ENCODE measurements at places on chromosomes 16 and 17.

- DNase-seq = no peak
These were observed 137.4 kb upstream of the TNRC6C start for GRCh38 chr17:77821114-77821513.

DNA sequence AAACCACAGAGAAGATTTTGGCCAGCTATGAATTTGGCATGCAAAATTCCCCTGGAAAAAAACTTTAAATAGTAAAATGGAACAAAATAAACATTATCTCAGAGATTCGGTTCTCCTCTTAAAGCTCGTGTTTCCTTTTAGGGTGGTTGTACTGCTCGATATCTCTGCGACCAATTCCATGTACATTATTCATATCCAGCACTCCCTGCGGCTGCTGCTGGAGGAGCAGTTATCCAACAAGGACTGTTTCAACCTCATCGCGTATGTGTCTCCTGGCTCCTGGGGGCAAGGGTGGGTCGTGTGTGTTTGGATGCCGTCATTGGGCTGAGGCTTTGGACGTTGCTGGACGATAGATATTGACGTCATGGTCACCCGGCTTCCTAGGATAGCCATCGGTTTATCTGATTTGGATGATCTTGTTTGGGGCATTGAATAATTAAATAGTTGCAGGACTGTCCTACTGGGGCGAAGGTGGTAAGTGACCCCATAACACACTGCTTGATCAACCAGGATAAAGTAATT lies 33.8 kb downstream of the VWA3A start:
- no peak for DNase-seq

DNA sequence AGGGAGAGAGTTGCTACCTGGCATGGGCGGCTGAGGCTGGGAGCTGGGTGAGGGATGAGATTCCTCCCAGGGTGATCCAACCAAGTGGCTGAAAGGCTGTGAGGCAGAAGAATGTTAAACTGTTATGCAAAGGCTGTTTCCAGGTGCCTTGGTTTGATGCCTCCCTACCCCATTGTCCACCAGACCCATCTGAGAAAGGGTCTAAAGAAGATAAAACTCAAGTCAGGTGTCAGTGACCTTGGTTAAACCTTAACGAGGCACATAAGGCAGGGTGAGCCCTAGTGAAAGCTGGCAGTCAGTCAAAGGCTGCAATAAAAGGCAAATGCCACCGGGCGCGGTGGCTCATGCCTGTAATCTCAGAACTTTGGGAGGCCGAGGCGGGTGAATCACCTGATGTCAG lies 23.8 kb downstream of the LDHD start:
- no peak for DNase-seq

DNA sequence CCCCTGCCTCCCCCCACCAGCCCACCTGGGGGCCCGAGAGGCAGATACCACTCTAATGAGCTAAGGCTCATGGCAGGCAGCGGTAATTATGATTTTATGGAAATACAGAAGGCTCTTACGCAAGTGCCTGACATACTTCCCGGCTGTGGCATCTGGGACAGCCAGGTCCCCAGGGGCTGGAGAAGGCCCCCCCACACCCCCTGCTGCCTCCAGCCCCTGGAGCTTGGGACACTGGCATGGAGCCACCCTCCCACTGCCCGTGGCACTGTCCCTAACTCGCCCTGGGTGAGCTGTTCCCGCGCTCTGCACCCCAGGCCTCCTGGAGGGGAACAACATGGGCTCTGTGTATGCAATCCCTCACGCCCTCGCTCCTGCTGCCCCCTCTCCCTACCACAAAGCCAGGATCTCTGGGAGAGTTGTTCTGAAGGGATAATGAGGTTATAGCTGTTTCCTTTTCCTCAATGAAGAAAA lies 5.4 kb upstream of the STAC2 start:
- no peak for DNase-seq

DNA sequence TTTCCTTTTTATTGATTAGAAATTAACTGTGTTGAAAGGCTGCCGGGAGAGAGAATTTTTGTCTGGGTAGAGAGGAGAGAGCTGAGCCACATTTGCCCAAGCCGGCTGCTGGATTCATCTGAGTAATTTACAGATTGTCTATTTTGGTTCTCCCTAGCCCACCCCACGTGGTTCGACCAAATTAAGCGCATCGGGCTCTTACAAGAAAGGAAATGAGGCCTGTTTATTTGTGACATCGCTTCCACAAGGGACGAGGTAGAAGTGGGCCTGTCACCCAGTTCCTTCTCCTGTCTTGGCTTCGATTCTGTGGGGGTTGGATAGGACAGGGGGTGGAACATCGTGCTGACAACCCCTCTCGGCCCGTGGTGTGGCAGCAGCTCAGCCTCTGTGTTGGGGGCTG lies 42.9 kb downstream of the SYT17 start:
- no peak for DNase-seq

DNA sequence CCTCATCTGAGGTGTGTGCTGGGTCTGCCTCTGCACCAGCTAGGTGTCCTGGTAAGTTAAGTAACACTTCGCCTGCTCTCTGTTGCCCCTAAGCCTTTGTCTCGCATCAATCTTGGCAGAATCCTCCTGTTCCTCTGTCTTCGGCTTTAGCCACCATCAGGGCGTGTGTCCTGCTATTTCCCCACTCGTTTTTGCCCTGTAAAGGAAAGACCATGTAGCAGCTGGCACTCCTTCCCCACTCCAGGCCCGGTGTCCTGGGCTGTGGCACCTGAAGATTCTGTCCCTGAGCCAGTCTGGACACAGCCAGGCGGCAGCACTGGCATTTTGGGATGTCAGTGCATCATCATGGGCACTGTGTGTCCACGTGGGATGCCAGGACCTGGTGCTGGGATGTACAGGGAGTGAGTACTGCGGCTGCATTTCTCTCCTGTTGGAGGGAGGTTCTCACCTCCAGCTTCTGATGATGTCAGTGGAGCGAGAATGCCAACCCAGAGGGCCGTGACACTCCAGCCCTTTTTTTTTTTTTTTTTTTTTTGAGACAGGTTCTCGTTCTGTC lies 26.2 kb upstream of the FOXK2 start:
- DNase-seq = peak; percentile 10

DNA sequence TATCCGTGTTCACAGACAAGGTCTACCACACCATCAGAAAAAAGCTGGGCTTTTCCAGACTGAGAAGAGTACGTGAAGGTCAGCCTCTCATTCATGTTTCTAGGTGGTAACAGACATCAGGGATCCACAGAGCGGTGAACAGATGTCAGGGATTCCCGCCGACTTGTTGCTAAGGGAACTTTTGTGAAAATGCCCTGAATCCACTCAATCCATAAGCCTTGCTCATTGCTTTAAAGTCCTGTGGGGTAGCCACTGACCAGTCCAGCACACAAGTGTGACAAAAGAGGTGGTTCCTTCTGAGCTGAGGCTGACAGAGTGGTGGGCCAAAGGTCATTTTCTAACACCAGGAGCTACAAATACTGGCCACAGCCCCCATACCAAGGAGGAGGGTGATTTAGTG lies 5.9 kb downstream of the GAS7 start:
- DNase-seq = no peak

DNA sequence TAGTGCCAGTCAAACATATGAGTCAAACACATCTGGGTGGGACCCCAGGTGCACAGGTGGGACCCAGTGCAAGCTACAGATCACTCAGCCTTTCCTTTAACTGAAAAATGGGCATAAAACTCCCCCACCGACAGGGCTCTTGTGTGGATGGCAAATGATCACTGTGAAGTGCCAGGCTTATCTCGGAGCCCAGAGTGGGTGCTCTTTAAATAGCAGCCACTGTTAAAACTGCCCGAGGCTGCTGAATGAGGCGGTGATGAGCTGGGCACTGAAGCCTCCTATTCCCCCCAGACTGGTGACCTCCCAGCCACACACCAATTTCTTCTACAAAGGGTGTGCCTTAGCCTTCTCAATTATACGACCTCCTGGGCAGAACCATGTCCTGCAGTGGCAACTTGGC lies 433.8 kb downstream of the SLC39A11 start:
- DNase-seq = no peak

GRCh38 chr16:57413733-57414132 lies 9.2 kb downstream of the CCL17 start:
- no peak for DNase-seq

DNA sequence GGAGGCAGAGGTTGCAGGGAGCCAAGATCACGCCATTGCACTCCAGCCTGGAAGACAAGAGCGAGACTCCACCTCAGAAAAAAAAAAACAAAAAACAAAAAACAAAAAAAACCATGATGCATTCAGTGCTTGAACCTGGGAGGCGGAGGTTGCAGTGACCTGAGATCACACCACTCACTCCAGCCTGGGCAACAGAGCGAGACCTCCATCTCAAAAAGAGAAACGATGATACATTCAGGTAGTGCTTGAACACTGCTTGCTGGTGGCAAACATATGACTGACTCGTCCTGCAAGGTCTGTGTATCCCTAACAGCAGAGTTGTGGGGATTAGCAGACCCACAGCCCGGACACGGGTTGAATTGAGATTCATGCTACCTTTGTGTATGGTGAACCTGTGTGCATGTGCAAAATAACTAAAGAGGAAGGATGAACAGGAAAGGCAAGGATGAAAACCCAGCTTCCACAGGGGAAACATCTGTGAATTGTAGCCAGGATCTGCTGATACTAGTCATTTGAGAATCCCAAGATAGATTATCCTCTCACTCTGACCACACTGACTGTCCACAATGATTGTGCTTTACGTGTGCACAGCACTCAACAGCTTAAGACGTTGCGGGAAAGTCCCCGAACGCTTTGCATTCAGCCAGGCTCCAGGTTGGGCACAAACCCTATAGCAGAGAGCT lies 52.4 kb upstream of the MRPS23 start:
- no peak for DNase-seq

GRCh38 chr17:81576621-81577277 lies 24.6 kb upstream of the FAAP100 start:
- peak; percentile 82 for DNase-seq

DNA sequence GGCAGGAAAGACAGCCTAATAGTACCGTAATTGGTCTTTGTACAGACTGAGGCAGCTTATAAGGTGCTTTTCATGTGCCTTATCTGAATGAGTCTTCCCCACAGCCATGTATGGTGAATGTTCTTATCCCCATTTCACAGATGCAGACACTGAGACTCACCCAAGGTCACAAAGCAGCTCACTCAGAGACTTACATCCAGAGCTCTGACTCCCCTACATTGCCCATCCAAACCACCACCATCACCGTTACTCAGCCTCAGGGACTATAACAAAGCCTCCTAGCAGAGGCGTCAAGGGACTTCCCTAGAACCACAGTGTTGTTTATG lies 627 bp upstream of the GPR179 start:
- no peak for DNase-seq

DNA sequence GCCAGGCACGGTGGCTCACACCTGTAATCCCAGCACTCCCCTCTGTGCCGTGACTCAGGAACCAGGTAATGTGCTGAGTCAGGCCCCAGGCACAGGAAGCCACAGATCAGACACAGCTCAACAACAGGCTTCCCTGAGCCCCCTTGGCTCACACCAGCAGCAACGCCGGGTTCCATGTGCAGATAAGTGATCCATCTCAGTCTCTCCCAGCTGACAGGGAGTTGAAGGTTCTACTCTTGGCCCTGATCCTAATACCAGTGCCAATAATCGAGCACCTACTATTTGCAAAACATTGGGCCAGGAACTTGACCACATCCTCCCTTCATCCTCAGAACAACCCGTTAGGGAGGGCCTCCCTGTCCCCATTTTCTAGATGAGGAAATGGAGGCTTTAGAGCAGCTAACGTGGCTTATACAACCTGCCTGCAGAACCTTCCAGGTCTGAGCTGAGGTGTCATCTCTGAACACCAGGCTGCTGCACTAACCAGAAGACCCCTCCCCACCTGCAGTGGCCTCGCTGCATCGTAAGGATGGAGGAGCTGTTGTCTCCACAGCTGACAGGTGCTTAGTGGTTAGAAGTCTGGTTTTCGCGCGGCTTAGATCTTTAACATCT lies 64.8 kb upstream of the AMZ2 start:
- no peak for DNase-seq

GRCh38 chr17:8835106-8835505 lies 32.4 kb downstream of the PIK3R6 start:
- no peak for DNase-seq

GRCh38 chr17:58097384-58098088 lies 14.3 kb downstream of the DYNLL2 start:
- no peak for DNase-seq

DNA sequence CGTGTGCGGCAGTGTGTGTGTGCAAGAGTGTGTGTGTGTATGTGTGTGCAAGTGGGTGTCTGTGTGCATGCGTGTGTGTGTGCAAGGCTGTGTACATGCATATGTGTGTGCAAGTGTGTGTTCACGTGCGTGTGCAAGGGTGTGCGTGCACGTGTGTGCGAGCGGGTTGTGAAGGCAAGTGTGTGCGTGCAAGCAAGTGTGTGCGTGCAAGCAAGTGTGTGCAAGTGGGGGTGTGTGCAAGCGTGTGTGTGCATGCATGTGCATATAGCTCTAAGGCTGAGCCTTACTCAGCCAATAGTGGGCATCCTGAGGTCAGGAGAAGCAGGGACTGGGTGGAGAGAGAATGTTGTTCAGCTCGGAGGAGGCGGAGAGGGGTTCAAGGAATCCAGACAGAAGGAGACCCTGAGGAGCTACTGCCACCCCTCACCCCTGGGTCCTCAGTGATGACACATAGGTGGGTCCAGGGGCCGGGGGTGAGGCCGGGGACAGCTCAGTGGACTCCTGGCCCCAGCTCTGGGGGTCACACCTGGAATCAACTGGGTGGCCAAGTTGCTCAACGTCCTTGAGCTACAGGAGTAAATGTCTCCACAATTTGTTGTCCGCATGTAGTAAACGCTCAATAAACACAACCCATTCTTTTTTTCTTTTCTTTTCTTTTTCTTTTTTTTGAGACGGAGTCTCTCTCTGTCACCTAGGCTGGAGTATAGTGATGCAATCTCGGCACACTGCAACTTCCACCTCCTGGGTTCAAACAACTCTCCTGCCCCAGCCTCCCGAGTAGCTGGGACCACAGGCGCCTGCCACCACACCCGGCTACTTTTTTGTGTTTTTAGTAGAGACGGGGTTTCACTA lies 1.8 kb downstream of the PRR29 start:
- no peak for DNase-seq

DNA sequence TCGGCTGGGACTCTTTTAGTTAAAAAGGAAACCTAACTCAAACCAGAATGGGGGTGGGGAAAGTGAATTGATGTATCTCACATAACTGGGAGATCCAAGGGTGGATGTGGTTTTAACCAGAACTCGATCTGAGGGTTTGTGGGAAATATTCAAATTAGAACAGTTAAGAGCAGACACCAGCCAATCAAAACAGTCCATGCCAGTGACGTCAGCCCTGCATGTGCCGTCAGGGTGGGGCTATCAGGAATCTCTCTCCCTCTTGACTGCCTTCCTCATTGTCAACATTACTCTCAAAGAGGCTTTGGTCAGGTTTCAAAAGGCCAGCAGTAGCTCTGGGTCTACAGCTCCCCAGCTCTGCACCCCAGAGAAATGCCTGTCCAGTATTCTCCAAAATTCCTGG lies 94.2 kb upstream of the HSBP1 start:
- no peak for DNase-seq

GRCh38 chr17:3400055-3400454 lies 1.8 kb upstream of the OR1E1 start:
- no peak for DNase-seq

DNA sequence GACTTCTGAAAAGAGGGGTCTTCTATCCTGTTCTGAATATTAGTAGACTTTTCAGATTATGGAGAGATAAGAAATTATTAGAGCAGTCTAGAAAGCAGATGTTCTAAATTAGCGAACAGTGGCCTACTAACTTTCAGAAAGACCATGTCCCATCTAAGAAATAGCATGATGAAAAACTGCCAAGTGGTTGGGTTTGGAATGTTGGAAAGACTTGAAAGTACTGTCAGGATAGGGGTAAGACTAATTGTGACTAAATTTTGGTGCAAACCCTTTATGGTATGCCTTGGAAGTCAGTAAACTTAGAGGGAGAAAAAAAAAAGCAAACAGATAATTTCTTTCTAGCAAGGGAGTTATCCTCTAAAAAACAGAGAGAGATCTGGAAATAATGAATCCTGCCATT lies 41.1 kb downstream of the TANGO6 start:
- DNase-seq = no peak

Data from HFFc6 (cell line).